ENCODE measurements at places on chromosomes 1 and 21.

DNA sequence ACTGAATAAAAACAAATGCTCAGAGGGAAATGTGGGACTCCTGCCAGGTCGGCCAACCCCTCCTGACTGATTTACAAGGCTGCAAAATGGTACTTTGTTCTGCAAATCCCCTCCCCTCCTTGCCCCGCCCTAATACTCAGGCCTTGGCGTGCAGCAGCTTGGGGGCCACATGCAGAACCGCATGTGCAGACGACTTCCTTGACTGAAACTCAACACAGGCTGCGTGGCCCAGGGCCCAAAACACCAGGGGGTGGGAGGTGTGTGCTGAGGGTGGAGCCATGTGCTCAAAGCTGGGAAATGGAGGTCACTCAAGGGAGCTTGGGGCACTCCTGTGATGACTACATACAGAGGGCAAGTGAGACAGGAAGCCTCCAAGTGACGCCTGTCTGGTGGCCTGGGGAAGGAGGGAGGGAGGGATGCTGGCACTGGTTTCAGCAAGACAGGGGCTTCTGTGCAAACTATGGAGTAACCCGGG lies 87.2 kb downstream of the MRPL37 start:
- peak; percentile 74 for DNase-seq

DNA sequence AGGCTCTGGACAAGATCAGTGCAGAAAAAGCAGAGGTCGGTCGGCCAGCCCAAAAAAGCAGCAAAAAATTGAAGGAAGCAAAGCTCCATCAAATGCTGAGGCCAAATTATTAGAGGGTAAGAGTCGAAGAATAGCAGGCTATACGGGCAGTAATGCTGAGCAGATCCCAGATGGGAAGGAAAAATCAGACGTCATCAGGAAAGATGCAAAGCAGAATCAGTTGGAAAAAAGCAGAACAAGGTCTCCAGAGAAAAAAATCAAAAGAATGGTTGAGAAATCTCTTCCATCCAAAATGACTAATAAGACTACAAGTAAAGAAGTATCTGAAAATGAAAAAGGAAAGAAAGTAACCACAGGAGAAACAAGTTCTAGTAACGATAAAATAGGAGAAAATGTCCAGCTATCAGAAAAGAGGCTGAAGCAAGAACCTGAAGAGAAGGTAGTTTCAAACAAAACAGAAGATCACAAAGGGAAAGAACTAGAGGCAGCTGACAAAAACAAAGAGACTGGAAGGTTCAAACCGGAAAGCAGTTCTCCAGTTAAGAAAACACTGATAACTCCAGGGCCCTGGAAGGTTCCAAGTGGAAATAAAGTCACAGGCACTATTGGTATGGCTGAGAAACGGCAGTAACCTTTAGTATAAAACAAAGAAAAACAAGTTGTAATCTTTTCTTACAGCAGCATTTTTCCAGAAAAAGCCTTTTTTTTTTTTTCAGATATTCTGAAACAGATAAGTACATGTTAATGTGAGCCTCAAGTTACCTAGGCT lies 75.7 kb downstream of the PHTF1 start:
- no peak for DNase-seq

GRCh38 chr1:168903237-168903830 lies 174.3 kb upstream of the DPT start:
- no peak for DNase-seq

GRCh38 chr1:44606701-44607281 lies 67.5 kb downstream of the TMEM53 start:
- DNase-seq, result no peak

DNA sequence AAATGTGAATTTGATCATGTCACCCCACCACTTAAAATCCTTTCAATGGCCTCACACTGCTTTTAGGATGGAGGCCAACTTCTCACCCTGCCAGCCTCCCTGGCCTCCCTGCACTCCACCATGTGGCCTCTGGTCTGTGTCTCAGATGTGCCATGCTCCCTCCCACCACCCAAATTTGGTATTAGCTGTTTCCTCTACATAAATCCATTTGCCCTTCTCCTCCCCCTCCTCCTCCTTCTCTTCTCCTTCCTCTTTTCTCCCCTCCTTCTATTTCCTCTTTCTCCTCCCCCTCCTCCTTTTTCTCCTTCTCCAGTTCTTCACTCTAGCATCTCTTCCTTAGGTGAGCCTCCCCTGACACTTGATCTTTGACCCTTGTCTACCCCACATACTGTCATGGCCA lies 16.7 kb upstream of the GUCA2B start:
- DNase-seq, result no peak

- no peak for DNase-seq
Measured at GRCh38 chr21:41318218-41318617, 1.6 kb downstream of the FAM3B start.

Measured in kidney capillary endothelial cell (primary cell).